ENCODE measurements at places on chromosomes 2 and 18. TPM values are rescaled to one million over a fixed set of nuclear protein-coding genes. Genes with fewer than 3 reads are reported as not detected.

Gene ICA1L
- 4.9 TPM for total RNA-seq

Gene ADD2
- 0.88 TPM for total RNA-seq

Gene KCNK3
- total RNA-seq, result 3.9 TPM

Gene APCDD1
- total RNA-seq, result 20.5 TPM

Gene SH2D6
- total RNA-seq, result not detected

Gene TEX44
- total RNA-seq, result not detected

Gene PECR
- total RNA-seq, result 4.6 TPM

Gene EFHD1
- 2.2 TPM for total RNA-seq

Gene COLEC12
- 4.0 TPM for total RNA-seq

Gene PLEKHH2
- total RNA-seq, result 5.2 TPM

Gene CRYGB
- total RNA-seq, result not detected

Gene TAF4B
- total RNA-seq, result 3.0 TPM

Gene HOXD13
- total RNA-seq, result not detected

Gene CD226
- total RNA-seq, result 1.4 TPM

Gene C2orf66
- not detected for total RNA-seq

Gene TSPYL6
- total RNA-seq, result not detected

Gene KLHL41
- total RNA-seq, result 0.13 TPM

Gene FBXO15
- not detected for total RNA-seq

Gene FOXD4L1
- under 0.01 TPM for total RNA-seq

Gene RPL31
- 1,547 TPM for total RNA-seq

Gene FABP1
- not detected for total RNA-seq

Gene TBR1
- under 0.01 TPM for total RNA-seq

Gene LRRTM4
- not detected for total RNA-seq

Gene DSG4
- total RNA-seq, result not detected

Gene PHOSPHO2
- 8.3 TPM for total RNA-seq

Gene DCTN1
- 78.5 TPM for total RNA-seq

Gene NEU4
- total RNA-seq, result not detected

Gene CD207
- total RNA-seq, result not detected

Gene VWC2L
- not detected for total RNA-seq

Gene KIF1A
- total RNA-seq, result 2.7 TPM

Gene HOXD12
- total RNA-seq, result not detected

Gene HAAO
- 2.7 TPM for total RNA-seq

Gene ITGB6
- total RNA-seq, result 15.0 TPM

Gene SYT4
- not detected for total RNA-seq

Gene SCYGR4
- not detected for total RNA-seq

Gene NLRC4
- not detected for total RNA-seq

Gene MERTK
- total RNA-seq, result 2.7 TPM

Gene BMP10
- not detected for total RNA-seq

All from epithelial cell of alveolus of lung (primary cell).